ENCODE measurements at places on chromosomes 6 and 20.

- DNase-seq, result no peak
Measured at GRCh38 chr6:142851601-142852000, 93.4 kb downstream of the HIVEP2 start.

DNA sequence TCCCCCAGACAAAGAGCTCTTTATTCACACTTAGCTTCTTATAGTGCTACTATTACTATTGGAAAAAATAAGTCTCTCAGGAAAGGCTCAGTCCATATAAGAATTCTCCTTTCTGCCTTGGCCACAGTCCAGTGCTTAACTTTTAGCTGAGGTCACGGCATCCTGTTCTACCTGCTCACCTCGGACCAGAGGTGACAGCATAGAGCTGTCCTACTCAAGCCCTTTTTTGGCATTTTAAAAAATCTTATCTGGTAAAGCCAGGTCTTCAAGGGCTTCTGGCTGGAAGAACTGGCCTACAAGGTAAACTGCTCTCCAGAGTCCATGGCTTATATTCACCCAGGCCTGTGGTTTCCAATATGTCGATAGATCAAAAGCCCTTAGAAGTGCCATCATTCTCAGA, 109.7 kb downstream of the RCAN2 start:
- DNase-seq, result no peak

DNA sequence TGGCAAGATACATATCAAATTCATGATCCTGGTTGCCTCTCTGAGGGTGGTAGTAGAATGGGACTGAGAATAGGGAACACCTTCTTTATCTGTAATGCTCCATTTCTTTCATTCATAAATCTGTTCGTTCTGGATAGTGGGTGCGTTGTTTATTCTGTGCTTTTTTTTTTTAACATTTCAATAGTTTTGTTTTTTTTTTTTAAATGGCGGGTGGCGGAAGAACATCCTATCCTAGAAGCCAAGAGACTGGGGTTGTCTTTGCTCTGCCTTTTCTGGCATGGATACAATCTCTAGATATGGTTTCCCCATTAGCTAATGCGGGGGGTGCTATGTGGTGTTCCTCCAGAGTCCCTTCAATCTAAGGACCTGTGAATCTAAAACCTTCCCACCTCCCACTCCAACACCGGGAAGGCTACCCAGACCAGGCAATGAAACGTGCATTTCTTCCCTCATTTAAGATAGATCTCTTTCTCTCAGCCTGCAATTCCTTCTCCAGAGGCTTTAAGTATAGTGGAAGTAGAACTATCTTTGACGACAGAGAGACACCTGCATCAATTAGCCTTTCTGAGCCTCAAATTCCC, 883 bp upstream of the CCDC28A start:
- no peak for DNase-seq

DNA sequence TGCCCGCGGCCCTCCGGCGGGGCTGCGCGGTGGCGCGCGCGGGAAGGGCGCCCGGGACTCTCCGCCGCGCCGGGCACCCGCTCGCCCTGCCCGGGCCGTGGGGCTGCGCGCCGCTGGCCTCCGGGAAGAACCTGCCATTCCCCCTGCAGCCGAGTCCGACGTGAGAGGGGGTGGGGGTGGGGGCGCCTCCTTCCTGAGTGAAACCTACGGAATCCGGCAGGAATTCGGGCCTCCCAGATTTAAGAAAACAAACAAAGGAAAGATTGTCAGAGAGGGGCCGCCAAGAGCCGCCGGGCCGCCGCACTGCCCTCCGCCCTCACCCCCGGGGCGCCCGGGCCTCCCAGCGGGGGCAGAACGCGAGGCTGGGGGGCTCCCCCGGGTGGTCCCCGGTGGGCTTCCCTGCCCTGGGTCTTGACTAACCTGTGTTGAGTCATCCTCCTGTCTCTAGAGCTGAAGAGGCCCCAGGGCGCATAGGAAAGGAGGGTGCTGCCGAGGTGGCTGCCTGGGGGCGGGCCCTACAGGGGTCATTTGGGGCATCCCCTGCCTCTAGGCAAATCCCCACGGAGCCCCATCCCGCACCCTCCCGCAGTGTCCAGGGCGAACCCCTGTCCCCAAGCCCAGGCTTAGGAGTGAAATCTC, 42.2 kb upstream of the FOXP4 start:
- no peak for DNase-seq

GRCh38 chr6:72552938-72553337, 68.9 kb upstream of the KCNQ5 start:
- no peak for DNase-seq

DNA sequence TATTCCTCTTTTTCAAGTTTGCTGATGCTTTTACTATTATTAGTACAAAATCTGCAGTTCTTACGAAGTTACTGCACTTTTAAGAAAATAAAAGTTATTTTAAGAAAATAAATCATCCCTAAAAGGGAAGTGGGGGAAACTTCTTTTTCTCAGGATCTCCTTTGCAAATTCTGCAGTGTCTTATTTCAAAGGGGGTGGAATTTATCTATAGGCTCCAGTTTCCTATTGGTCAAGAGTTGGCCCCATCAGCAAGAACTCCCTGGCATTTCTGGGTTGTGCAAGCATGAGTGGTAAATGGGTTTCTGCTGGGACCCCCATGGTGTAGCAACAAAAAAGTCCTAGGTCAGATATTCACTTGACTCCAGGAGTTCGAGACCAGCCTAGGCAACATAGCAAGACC, 136.3 kb upstream of the PRDM1 start:
- no peak for DNase-seq

DNA sequence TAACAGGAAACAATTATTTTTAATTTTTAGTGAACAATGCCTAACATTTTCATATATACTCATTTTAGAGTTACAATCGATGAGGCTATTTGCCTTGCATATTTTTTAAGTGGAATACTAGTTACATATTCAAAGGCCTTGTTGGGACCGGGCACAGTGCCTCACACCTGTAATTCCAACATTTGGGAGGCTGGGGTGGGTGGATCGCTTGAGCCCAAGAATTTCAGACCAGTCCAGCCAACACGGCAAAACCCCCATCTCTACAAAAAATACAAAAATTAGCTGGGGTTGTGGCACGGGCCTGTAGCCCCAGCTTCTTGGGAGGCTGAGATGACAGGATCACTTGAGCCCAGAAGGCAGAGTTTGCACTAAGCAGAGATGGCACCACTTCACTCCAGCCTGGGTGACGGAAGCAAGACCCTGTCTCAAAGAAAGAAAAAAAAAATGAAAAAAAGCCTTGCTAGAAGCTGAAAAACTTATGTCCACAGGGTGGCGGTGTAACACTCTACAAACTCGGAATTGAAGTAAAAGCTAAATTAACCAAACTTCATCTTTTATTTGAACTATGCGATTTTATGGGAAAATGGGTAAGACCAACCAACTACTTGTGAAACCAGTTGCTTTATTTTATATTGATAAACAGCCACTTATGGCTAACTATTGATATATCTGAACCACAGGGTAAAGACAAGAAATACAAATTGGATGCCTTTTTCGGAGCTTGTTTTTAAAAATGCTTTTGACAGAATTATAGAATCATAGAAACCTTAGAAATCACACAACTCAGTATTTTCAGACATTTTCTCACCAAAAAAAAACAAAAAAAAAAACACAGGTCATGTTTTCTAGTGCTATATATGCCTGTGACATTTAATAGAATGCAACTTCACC, 24.1 kb upstream of the ROS1 start:
- DNase-seq, result peak; percentile 73

DNA sequence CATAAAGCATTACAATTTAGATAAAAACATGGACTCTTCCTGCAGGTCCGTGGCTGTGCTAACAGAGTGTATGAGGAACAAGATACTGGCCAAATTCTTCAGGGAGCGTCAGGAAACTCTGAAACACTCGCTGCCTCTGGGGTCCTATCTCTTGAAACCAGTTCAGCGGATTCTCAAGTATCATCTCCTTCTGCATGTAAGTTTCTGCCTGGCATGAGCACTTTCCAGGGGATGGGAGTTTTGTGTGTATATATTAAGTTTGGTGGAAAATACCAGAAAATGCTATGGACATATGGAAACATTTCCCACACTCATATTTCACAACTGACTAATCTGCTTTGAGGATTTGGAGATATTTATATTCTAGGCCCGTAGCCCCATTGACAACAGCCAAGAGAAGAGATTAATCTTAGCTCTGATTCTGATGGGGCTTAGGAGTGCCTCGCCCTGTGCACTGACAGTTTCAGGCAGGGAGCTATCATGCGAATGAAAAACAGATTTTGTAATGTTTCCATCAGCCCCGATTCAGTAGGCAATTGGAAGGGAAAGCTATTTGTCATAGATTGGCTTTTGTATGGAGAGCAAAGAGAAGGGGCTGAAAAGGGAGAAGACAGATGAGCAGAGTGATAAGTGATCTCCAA, 64.7 kb upstream of the MTHFD1L start:
- DNase-seq, result no peak

GRCh38 chr6:34317172-34317477, 68.3 kb upstream of the SMIM29 start:
- no peak for DNase-seq

GRCh38 chr6:6703699-6704098, 115.2 kb downstream of the LY86 start:
- no peak for DNase-seq

DNA sequence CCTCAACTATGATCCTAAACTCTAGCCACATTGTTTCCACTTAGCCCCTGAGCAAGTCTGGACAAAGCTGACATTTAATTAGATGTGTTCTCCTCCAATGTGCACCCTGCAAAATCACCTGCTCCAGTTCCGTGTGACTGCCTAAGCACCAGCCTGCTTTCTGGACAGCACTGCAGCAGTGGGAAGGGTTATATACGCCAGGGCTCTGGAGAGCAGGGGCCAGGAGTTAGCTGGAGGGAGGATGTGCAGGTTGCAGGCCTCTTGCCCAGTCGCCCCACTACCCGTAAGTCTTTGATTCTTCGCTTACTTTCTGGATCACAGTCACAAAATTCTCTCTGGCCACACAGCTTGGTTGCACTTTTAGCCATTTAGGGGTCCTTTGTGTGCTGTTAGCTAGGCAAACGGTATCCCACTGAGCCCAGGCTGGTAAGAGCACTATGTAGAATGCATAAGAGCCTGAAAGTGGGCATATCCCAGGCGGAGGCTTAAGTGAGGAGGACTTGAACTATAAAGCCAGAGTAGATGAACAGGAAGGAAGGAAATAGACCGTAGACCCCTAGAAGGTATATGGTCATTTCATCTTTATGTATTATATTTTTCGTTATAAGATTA, 10.7 kb upstream of the PLEKHG1 start:
- no peak for DNase-seq

DNA sequence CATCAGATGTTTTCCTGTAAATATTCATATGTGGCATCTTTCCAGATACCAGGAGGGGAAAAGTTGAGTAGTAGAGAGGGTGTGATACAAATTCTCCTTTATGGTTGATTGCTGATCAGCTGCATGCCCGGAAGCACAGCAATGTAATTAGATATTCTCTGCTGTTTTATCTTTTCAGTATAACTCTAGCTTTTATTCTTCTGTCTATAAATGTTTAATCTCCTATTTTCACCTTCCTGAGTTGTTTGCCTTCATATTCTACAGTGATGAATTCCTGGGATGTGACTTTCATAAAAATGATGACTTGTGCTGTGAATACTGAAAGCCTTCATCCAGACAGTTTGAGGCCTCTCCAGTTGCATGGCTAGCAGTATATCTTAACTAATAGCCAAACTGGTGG, 53.7 kb downstream of the SH3BGRL2 start:
- DNase-seq, result no peak

GRCh38 chr6:93222071-93222851, 197.1 kb downstream of the EPHA7 start:
- no peak for DNase-seq

DNA sequence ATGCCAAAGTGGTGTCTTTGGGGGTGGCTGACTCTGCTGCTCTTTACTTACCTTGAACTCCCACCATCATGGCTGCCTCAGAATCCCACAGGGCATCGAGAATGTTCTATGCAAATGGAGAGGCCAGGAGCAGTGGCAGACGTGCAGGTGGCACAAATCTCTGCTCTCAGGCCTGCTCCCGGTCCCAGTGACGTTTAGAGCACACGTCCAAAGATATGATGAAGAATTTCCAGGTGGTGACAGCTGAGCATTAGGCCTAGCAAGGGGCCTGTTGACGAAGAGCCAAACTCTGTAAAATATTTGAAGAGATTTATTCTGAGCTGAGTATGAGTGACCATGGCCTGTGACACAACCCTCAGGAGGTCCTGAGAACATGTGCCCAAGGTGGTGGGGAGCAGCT, 19.0 kb upstream of the UNC93A start:
- no peak for DNase-seq

DNA sequence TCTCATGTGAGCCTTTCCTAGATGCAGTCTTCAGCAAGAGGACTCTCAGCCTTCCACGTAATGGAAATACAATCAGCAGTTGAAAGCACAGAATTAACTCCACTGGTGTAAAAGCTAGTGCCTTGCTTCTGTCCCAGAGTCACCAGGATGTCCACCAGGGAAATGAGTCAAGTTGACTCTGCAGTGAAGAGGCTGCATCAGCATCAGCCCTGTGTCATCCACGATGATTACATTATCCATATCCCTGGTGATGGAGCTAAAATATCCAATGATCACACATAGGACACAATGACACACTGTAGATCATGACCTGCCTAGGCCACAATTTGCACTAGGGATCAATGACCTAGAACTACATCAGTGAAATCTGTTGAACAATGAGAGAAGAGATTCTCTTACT, 262.4 kb downstream of the ERMARD start:
- DNase-seq, result no peak

GRCh38 chr6:30842754-30843610, 41.3 kb upstream of the DDR1 start:
- DNase-seq, result no peak

GRCh38 chr6:17015551-17016381, 86.1 kb upstream of the STMND1 start:
- DNase-seq, result peak; percentile 18

DNA sequence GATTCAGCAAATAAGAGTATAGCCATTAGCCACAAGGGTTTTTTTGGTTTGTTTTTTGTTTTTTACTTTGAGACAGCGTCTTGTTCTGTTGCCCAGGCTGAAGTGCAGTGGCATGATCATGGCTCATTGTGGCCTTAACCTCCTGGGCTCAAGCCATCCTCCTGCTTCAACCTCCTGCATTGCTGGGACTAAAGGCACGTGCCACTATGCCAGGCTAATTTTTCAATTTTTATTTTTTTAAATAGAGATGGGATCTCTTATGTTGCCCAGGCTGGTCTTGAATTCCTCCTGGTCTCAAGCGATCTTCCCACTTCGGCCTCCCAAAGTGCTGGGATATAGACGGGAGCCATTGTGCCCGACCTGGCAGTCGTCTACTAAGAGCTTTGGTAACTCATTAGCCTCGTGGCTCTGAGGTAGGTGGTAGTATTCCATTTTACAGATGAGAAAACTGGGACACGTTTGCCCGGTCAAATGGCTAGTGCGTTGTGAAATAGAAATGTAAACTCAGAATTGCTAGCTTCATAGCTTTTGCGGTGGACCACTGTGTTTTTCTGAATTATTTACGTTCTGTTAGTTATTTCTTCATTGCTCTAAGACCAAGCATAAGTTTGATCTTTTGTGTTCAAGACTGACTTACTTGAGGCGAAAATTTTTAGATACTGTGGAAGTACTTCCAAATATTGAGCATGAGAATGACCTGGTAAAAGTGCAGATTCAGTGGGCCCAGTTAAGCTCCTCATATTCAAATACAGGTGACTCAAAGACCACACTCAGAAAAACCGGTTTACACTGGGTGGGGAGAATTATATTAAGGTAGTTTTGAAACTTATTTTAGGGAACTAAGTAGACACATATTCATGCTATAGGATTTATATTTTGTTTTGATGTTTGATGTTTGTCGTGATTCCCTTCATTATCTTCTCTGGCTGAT, 2.1 kb downstream of the PANK2 start:
- no peak for DNase-seq

Measured in stimulated activated CD4-positive, alpha-beta T cell treated with anti-CD3 and anti-CD28 coated beads, Interleukin-4, amount 100 ng/mL, for 24 hours (primary cell).